ENCODE measurements at places on chromosomes 5 and 9.

GRCh38 chr5:131792896-131793295 lies 3.9 kb downstream of the FNIP1 start:
- DNase-seq = no peak

DNA sequence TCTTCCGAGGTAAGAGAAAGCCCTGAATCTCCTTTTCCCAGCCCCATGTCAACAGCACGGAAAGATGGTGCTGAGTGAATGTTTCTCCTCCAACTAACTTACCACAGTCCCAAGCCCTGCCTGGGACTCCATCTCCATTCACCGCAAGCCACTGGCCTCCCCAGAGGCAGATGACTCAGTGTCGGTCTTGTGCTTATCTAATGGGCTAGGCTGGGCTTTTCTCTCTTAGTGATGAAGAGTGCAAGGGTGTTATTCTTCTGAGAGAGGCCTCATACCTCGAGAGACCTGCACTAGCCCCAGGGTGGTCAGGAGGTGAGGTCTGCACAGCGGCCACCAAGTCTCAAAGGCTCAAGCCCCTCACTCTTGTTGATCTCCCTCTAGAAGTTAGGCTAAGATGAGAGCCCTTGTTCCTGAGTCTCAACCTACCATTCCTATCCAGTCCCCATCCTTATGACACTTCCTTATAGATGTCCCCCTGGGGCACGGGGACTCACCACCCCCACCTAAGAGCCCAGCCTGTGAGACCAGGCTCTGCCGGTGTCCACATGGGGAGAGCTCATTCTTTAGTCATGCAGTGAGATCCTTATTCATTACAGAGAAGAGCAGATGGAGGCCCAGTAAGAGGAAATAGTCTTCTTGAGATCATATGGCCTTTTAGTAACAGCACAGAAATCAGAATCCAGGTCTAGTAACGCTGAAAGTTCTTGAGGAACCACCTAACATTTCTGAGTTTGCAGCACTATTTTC lies 127.0 kb downstream of the SAXO1 start:
- DNase-seq = no peak

DNA sequence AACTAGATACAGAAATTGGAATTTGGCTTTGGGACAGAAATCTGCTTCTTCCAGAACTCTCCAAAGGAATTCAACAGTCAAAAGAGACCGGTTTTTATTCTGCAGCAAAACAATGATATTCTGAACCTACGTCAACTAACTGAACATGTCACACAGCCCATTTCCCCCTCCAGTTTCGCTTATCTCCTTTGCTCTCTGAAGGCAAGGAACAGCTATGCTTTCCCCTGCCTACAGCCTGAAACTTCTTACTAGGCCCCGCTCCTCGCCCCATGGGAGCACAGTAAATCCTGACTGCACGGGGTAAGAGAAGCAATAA lies 488 bp downstream of the SKIC3 start:
- DNase-seq = no peak

DNA sequence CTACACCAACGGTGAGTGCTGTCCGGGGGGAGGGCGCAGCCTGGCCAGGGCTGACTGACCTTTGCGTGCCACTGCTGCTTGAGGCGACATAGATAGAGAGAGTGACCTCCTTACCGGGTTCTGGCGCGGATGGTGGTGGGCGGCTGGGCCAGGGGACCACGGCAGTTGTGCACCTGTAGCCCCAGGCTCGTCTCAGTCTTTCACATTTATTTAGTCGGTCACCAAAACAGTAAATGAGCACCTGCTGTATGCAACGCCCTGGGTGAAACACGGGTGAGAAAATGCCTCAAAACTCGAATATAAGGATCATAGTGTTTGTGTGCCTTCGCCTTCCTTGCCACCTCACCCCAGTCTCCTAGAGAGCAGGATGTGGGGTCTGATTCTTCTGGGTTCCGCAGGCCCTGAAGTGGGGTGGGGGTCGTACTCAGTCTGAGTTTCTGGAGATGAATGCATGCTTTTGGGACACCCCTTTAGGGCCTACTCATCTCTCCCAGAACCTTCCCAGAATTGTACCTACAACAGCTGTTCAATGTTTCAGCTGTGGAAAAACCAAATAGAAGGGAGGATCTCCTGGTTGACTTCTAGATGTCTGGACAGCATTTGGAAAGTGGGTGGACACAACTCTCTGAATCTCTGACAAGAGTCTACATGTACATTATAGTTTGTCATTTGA lies 714 bp downstream of the SEC24A start:
- no peak for DNase-seq
